Posterior cingulate gyrus (tissue), 11 donors: ENCODE measurements at places on chromosomes 2 and 18.
A peak's percentile ranks its signal among the peaks of the same experiment; 100 is the strongest.

- DNase-seq = no peak
Measured at GRCh38 chr2:127735044-127735443, 33.7 kb downstream of the SFT2D3 start.

- DNase-seq = no peak
Measured at GRCh38 chr18:3184275-3184963, 35.3 kb downstream of the MYOM1 start.

- no peak for DNase-seq
Measured at GRCh38 chr2:12120281-12121150, 374.1 kb downstream of the LPIN1 start.

GRCh38 chr18:59468821-59469220 is 109.8 kb upstream of the LMAN1 start:
- DNase-seq = no peak

DNA sequence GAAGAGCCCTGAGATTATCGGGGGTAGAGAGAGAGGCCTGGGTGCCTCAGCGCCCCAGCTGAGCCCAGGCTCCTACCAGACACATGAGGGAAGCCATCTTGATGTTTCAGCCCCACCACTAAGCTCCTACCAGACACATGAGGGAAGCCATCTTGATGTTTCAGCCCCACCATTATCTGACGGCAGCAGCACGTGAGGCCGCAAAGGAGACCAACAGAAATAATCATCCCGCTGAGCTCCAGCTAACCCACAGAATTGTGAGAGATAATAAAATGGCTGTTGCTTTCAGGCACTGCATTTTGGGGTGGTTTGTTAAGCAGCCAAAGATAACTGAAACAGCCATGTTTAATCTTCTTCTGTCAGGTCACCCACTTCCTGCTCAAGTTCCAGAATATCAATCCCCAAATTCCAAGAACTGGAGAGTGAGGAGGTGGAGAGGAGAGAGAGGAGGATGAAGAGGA is 29.3 kb upstream of the SOS1 start:
- no peak for DNase-seq

- peak; percentile 49 for DNase-seq
Measured at GRCh38 chr2:225282858-225283710, 116.4 kb upstream of the NYAP2 start.
